ENCODE measurements at places on chromosomes 7 and 10. TPM values are rescaled to one million over a fixed set of nuclear protein-coding genes. Genes with fewer than 3 reads are reported as not detected.
A peak's percentile ranks its signal among the peaks of the same experiment; 100 is the strongest.

CPEB3 gene
- total RNA-seq: 24.3 TPM

GRCh38 chr7:33062023-33062781 lies at the start of gene NT5C3A:
Gene NT5C3A, minus strand, starts transcription at chr7:33062776. Its CDS starts 71 bp downstream, at chr7:33062705.
- DNase-seq: peak; percentile 52

BCAP29 gene
- total RNA-seq: 96.5 TPM

- no peak for DNase-seq
Measured at GRCh38 chr7:134444961-134445315, 14.0 kb downstream of the AKR1B1 start.

BMPER gene
- 1.00 TPM for total RNA-seq

DNA sequence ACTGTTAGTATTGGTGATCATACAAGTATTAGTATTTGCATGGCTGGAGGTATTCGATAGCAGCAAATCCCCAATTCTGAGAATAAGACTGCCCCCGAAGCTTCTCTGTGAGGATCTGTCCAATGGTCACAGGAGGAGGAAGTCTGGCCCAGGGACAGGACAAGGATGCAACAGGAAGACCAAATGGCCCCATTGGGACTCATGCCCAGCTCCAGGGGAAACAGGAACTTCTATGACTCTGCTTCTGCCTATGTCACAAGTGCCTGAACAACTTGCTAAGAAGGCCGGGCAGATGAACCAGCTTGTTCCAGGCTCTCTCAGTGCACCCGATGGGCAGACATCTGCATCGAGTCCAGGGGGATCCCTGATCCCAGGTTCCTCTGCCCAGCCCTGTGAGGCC lies 172.0 kb upstream of the GRB10 start:
- no peak for DNase-seq

DNA sequence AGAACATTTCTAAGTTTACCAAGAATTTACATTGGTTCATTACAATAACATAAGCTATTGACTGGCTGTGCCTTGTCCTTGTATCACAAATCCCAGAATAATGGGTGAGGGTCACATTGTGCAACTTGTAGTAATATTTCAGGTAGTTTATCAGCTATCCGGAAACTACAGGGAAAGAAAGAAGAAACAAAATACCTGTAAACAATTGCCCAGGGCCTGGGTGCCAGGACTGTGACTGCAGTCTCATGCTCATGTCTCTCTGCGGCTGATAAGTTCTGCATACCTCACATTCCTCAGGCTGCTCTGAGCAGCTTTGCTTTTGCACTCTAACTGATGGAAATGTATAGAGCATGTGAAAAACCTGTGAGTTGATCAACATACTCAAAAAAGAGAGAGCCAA lies 131.8 kb upstream of the TRIM24 start:
- no peak for DNase-seq

GRCh38 chr10:121248266-121248665 lies 350.0 kb downstream of the FGFR2 start:
- DNase-seq: no peak
